Vagina (tissue), 2 donors: ENCODE measurements at places on chromosomes 6 and 20.

- no peak for DNase-seq
Observed at GRCh38 chr6:132746048-132746447, 11.7 kb downstream of the VNN2 start.

DNA sequence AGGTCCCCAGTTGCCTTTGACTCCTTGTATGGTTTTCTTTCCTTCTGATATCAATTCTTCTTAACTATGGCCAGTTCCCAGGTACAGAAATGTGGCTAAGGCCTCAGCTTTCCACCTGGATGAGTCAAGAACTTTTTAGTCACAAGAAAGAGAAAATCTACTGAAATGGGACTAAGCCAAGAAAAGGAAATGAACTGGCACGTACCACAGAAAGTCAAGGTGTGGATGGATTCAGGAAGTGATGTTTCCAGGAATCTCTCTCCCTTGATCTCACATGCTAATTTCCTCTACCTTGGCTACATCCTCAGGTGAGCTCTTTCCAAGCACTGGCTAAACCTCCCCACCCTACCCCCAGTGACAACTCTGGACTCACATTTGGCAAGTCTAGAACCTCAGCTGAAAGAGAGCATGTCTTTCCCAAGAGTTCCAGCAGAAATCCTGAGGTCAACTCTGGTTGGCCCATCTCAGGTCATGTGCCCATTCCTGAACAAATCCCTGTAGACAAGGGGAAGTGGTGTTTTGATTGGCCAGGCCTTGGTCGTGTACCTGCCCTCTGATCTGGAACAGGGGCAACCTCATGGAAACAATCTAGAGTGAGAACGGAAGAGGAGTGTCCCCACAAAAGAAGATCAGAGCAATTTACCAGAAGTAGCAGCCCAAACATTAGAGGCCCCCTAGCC lies 205.3 kb downstream of the NFATC2 start:
- no peak for DNase-seq

- no peak for DNase-seq
Observed at GRCh38 chr6:11227698-11228097, 4.8 kb downstream of the NEDD9 start.

DNA sequence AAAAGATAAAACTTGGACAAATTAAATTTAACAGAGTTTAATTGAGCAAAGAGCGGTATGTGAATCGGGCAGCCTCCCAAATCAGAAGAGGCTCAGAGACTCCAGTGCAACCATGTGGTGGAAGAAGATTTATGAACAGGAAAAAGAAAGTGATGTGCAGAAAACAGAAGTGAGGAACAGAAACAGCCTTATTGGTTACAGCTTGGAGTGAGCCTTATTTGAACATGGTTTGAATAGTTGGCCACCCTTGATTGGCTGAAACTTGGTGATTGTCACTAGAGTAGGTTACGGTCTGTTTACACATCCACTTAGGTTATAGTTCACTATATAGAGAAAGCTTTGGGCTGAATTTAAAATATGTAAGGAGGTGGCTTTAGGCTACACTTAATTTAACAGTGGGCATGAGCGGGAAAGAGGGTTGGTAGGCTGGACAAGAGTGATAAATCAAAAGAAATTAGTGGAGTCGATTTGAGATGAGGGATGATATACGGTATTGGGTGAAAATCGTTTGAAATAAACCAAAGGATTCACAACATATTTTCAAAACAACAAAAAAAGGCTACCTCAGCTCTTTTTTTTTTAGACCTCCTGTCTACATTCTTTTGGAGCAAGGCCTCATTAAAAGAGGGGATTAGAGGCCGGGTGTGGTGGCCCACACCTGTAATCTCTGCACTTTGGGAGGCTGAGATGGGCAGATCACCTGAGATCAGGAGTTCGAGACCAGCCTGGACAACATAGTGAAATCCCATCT lies 84.3 kb upstream of the PREP start:
- DNase-seq: no peak

- no peak for DNase-seq
Observed at GRCh38 chr6:139920027-139920775, 545.8 kb upstream of the CITED2 start.

GRCh38 chr20:56469077-56469449 lies 636 bp downstream of the RTF2 start:
- no peak for DNase-seq

- DNase-seq: no peak
Observed at GRCh38 chr6:57243954-57244353, 21.8 kb upstream of the RAB23 start.

DNA sequence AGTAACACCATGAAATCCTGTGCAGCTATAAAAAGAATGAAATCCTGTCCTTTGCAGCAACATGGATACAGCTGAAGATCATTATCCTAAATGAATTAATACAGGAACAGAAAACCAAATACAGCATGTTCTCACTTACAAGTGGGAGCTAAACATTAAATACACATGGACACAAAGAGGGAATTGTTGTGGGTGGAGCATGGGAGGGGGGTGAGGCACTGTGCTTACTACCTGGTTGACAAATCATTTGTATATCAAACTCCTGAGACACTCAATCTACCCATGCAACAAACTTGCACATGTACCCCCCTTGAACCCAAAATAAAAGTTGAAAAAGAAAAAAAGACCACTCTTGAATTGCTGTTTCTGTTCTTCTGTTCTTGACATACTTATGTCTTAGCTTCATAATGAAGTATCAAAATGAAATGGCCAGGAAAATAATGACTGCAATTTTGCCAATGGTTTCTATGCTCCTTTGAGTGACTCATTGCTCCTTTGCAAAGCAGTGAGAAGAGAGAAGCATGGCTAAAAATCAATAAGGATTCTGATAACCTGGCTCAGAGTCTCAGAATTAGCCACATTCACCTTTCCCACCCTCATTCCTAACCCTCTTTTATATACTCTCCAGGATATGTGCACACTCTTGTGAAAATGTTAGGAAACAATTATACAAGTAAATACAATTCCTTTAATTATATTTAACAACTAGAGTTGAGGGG lies 71.0 kb downstream of the CYP39A1 start:
- DNase-seq: no peak

DNA sequence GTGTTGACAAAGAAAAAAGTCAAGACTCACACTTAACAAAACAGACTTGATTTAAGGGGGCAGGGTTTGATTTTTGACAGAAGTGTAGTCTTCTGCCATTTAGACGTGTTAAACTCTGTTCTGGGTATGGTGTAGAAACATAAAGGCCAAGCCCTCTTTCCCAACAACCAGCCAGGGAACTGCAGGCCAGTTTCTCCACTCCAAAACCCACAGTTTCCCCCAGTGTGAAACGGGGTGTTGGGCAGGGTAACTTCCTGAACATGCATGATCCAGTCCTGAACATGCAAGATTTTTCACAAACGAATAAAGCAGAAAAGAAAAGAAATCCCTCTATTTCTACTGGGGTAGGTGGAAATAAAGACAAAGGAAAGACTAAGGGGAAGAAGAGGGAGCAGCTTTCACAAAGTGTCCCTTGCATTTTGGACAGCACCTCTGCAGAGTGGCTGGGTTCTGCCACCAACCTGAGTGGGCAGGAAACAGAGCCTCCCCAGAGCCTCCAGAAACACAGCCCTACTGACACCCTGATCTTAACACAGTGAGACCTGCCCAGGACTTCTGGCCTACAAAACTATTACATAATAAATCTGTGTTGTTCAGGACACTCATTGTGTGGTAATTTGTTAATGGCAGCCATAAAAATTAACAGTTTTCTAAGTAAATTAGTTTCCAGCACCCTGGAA lies 7.5 kb downstream of the APMAP start:
- peak; percentile 58 for DNase-seq

DNA sequence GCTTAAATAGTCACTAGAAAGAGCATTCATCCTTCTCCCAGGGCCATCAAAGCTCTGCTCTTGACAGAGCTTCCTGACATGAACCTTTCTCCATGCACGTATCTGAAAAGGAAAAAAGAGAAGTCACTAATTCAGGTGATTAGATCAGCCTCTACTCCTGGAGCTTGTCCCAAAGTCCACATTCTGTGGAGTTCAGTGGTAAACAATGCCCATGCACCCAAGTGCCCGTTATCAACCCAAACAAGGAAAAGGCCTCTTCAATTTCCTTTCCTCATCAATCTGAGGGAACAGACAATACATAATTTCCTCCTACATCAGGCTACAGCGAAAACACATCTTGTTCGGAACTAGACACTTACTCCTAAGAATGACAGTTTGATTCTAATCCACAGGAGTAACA lies 129.2 kb upstream of the PCSK2 start:
- no peak for DNase-seq

DNA sequence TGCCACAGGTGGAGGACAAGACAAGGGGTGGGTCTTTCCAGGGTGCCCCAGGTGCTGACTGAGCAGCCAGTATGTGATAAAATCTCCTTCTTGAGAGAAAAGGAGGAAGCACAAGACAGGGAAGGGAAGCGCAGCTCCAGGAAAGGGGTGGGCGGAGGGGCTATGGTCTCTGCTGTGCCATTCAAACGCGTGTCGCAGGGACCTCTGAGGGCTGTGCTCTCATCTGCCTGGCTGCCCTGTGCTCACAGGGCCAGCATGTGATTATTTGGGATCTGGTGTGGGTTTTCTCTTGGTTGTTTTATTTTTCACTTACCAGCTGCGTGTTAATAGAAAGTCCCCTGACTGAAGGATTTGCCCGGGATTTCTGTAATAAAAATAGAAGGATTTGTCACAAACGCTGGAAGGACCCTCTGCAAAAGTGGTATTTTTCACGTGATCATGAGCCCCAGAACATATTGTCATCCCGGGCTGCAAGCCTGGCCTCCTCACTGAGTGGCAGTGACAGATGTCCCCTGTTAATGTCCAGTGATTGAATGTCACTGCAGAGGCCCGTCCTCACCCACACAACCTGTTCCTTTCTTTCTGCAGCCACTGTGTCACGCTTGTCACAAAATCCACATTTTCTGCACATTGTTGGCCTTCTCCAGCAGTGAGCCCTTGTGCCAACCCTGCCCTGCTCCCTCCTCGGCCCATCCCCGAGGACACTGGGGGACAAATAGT lies 35.0 kb upstream of the VSX1 start:
- no peak for DNase-seq

GRCh38 chr6:150622941-150623874 lies 23.5 kb downstream of the PLEKHG1 start:
- no peak for DNase-seq

DNA sequence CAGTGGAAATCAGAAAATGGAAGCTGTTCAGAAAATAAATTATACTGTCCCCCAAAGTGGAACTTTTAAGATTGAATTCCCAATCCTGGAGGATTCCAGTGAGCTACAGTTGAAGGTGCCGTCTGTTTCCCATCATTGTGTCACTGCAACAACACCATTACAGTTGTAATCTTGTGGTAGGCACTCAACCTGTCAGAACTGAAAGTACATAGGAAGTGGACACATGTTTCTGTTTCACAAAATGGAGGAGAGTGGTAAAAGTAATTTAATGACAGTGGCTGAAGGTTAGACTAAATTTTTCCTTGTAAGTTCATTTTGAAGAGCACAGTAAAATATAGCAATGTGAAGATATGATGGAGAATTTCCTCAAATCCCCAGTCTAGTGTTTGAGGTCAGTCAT lies 70.0 kb downstream of the CD109 start:
- no peak for DNase-seq

DNA sequence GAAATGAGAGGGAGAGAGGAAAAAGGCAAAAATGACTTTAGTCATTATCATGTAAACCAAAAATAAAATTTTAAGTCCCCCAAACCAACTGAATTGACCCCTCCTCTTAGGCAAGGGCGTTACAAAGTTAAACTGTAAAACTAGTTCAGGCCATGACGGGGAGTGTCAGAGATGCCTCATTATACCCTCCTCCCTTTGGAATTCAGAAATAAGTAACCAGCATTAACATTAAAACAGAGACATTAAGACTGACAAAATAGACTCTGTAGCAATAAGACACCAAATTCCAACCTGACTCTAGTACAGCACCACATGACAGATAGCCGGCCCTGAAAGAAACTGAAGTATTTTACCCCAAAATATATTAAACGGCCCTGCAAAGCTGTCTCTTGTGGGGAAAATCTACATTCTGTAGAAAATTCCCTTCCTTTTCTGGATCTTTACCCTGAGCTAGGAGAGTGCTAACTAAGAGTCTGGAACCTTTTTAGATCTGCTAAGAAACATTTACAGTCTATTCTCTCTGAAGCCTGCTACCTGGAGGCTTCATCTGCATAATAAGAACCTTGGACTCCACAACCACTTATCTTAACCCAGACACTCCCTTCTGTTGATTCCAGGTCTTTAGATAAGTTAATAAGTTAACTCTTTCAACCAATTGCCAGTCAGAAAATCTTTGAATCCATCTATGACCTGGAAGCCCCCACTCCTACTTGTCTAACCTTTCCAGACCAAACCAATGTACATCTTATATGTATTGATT lies 150.7 kb downstream of the PKHD1 start:
- no peak for DNase-seq

DNA sequence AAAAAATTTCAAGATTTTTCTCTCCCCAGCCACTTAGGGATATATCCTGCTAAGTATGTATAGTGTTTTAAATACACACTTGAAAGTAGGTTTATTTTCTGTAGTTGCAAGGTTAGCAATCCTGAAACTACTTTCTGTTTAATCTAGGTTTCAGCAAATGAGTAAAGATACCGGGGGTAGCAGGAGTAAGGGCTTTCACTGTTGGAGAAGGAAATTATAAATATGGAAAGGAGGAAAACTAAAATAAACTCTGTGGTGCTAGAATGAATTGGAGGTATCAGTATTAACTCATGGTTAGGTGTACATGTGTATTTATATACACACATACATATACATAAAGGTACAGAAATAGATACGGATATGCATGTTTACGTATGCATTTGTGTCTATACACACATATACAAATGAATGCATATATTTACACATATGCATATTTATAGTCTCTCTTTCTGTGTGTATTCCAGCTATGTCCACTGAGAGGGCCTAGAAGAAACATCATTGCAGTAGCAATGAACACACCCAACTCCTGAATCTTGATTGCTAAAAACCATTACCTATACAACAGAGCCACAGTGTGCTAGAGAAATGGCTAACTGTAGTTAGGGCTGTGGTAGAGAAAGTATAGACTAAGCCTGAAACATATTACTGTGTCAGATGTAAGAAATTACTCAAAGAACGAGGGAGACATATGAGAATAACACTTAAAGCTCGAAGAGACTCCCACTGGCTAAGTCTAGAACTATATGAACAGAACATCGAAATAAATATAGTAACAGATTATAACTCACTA lies 95.9 kb upstream of the EMILIN3 start:
- DNase-seq: no peak

GRCh38 chr6:40928307-40928706 lies 110.7 kb downstream of the UNC5CL start:
- no peak for DNase-seq

GRCh38 chr6:26388441-26388840 lies 5.5 kb downstream of the BTN2A2 start:
- DNase-seq: no peak

DNA sequence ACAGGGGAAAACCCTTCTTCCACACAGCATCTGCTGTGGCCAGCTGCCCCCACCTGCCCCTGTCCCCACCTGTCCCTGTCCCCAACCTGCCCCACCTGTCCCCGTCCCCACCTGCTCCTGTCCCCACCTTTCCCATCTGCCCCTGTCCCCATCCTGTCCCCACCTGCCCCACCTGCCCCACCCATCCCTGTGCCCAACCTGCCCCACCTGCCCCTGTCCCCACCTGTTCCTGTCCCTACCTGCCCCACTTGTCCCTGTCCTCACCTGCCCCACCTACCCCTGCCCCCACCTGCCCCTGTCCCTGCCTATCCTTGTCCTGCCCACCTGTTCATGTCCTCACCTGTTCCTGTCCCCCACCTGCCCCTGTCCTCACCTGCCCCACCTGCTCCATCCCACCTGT lies 6.4 kb upstream of the MYT1 start:
- no peak for DNase-seq
